ENCODE measurements at places on chromosomes 7 and 10. TPM values are rescaled to one million over a fixed set of nuclear protein-coding genes. Genes with fewer than 3 reads are reported as not detected.

DNA sequence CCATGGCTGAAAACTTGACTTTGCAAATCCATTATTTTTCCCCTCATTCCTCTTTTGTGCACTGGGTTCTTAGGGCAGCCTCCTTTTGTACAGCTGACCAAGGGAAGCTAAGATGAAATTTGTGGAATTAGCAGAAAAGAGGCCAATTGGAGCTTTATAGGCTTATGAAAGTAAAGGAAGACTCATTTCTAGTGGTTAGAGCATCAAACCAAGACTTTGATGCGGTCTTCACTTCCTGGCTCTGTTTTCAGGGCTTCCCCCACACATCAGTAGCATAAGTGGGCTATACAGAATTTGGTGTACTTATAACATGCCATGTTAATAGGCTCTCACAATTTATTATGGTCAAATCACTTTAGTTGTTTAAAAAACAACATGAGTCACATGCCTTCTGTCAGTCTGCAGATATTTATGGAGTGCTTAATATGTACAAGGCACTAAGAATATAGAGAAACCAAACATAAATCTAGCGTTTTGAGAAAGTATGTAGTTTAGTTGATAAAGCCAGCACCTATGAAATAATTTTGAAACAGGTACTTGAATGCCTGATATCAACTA lies 5.7 kb downstream of the AUTS2 start:
- DNase-seq, result no peak

- no peak for DNase-seq
Observed at GRCh38 chr10:100186253-100187212, 704 bp upstream of the ERLIN1 start.

- DNase-seq, result no peak
Observed at GRCh38 chr7:43749383-43749940, 9.0 kb upstream of the BLVRA start.

DNA sequence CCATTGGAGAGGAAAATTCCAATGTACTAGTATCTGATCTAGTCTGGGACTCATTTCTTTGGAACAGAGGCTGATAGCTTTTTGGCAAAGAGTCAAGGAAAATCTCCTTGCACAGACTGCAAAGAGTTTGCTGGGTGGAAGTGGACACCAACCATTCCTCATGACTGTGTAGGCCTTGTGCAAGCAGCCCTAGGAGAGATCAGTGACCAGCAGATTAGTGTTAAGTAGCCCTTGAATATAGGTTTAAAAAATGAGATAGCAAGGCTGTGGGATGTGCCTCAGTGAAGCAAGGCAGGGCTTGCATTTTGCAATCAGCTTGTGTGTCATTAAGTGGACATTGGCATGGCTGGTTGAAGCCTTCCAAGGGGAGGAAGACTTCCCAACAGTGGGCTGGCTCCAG lies 341.6 kb downstream of the PLXNA4 start:
- no peak for DNase-seq

- DNase-seq, result peak; percentile 80
Observed at GRCh38 chr10:87861566-87861952, 1.8 kb downstream of the KLLN start.

DNA sequence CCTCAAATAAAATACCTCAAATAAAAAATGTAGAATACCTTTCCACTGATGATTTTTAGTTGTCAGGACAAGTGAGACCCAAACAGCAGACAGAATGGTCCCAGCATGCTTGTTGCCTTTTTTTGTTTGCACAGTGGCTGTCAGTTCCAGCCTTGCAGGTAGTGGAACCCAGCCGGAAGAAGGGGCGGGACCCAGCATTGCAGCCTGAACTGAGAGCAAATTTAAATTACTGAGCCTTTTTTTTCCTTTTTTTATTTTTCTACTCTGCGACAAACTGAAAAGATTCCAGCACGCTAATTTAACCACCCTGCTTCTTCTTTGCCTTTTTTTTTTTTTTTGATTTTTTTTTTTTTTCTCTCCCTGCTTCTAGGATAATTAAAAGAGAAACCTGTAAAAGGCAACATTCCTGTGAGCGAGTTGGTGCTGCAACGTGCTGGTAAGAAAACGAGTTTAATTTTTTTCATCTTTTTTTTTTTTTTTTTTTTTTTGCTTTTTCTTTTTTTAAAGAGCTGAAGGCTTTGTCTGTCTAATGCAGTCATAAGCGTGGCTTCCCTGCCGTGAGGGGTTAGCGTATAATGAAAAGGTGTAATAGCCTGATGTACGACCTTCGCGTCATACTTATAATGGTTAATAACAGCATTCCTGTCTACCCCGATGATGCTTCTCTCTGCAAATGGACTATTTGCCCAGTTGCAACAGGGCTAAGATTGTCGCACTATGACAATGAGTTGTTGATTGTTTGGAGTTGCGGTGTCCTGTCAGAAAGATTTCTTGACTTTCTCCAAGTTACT lies 555.3 kb upstream of the CELF2 start:
- DNase-seq, result no peak

DNA sequence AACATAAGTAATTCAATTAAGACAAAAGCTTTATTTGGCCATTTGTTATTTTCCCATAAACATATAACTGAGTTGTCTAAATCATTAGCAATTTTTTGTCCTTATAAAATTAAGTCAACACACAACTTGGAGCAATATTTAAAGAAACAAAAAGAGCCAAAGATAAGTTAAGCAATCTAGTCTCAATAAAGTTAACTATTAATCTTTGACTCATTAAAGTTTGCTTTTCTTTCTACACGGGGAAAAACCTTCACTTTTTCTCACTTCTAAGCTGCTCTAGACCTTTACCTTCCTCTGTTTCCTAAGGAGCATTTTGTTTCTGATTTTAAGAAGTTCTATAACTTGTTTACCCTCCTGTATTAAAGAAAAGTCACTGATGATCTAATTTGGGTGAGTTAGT lies 867.1 kb upstream of the PHF14 start:
- no peak for DNase-seq

- DNase-seq, result peak; percentile 81
Observed at GRCh38 chr7:1059200-1060091, 15.1 kb downstream of the GPR146 start.

DNA sequence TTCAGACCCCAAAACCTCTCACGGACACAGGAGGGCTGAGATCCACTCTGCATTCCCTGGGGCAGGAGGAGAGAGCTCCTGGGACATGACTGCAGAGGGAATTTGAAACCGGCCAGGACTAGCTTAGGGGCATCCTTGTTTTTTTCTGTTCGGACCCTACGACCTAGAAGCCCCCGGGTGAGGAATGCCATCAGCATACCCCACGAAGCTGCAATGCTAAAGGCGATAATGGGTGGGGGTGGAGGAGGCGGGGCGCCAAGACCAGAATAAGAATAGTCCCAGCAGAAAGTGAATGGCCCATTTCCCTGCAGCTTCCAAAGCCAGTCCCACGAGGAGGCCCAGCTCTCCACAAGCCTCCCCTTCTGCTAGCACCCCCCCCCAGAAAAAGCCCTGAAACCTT lies 4.0 kb downstream of the PDGFA start:
- DNase-seq, result no peak

GRCh38 chr10:89645742-89646172 lies 715 bp upstream of the PANK1 start:
- no peak for DNase-seq

DNA sequence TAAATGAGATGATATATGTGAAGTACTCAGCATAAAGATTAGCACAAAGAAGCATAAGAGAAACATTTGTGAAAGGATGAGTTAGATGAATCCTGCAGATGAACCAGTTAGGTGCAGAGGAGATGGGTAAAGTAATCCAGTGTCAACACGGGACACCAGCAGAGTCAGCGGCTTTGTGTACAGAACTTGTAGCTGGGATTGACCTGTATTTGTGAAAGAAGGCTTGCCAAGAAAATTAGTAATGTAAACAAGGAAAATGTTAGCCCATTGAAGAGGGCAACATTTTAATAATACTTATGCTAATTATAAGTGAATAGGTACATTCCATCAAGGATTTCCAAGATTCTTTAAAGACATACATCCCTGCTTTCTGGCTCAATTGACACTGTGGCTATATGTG lies 255.7 kb downstream of the PTEN start:
- DNase-seq, result no peak

DNA sequence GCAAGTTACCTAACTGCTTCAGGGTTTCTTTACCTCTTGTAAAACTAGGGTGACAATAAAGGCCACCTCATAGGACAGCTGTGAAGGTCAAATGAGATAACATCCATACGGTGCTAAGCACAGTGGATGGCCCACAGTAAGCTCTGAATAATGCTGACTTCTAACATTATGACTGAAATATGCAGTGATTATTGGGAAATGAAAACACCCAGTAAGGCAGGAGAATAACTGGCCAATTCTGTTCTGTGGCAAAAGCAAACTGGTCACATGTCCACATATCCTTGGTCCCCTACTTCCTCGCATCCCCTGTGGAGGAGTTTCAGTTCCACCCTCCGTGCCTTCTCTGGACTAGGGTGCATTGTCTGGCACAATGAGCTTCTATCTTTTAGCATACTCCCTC lies 1.4 kb downstream of the CUBN start:
- no peak for DNase-seq

DNA sequence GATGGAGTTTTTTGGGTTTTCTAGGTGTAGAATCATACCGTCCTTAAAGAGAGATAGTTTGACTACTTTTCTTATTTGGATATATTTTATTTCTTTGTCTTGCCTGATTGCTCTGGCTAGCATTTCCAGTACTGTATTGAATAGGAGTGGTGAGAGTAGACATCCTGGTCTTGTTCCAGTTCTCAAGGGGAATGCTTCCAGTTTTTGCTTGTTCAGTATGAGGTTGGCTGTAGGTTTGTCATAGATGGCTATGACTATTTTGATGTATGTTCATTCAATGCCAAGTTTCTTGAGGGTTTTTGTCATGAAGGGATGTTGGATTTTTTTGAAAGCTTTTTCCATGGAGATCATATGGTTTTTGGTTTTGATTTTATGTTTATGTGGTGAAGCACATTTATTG lies 676.9 kb downstream of the SUGCT start:
- DNase-seq, result no peak

- DNase-seq, result no peak
Observed at GRCh38 chr10:128981881-128982615, 485.0 kb upstream of the MGMT start.

GRCh38 chr10:72610466-72610865 lies 15.4 kb downstream of the MICU1 start:
- DNase-seq, result no peak

DNA sequence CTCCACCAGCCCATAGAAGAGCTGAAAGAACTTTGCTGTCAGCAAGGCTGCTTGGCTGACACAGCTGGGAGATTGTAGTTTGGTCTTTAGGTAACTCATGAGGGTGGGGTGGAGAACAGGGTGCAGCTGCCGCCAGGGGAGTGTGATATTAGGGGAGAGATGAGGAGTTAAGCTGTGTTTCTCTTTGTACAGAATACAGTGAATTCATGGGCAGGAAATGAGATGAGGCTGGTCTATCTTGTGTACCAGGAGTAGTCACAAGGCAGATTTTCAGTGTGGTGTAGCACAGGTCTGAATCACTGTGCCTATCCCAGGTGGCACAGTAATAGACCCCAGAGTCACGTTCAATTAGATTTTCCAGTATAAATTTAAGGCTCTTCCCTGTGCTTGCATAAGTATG lies 56.6 kb upstream of the TARP start:
- no peak for DNase-seq

- DNase-seq, result no peak
Observed at GRCh38 chr10:35425595-35425994, 89.3 kb downstream of the CCNY start.

GRCh38 chr10:13792006-13792405 lies 205.2 kb downstream of the PRPF18 start:
- no peak for DNase-seq

DNA sequence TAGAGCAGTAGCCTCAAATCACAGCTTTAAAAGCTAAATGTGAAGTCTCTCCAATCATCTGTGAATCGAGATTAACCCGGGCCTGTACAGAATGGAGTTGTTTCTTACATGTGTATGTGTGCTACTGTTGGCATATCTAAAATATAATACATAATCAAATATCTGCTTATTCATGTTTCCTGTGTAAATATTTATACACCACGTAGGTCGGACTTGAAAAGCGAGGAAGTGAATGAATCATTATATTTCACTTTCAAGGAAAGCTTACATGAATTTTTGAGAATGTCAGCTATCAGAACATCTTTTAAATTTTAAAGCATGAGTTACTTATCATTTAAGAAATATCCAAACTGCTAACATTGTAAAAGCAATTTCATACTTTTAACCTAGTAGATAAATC lies 233.3 kb downstream of the SLC25A13 start:
- no peak for DNase-seq

GRCh38 chr10:54650547-54650946 lies 150.5 kb downstream of the PCDH15 start:
- no peak for DNase-seq

GRCh38 chr10:23367896-23368595 lies 23.4 kb upstream of the C10orf67 start:
- DNase-seq, result no peak

DNA sequence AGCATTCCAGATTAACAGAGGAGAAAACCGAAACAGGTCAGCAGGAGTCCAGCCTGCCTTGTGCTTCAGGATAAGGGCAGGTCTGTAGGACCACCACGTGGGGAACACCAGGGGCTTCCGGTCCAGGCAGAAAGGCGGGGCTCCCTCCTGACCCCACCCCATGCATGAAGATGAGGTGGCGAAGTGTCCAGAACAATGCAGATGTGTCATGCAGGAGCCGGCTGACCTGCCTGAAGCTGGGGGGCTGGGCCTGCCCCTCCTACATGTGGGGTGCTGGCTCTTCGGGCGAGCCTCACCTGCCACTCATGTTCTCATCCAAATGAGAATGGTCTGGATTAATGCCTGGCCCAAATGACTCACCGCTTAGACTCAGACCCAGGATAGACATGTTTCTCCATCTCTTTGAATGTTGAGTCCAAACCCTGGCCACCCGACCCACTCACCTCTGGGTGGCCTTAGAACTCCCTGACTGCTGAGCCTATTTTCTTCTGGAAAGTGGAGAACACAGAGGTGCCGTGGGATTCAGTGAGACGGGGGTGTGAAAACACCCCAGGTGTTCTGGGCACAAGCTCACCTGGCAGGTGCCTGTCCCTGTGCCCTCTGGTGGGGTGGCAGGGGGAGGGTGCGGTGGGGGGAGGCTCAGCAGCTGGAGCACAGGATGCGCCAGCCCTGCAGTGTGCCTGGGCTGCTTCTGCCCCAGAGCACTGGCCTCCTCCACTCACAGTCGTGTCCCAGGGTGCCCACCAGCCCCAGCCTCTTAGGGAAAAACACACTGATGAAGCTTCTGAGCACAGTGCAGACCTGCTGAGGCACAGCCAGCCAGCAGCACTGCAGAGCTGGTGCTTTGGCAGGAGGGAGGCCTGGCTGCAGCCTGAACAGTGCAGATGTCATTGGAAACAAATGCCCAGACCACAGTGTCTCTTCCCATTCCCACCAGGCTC lies 55.2 kb upstream of the GDF10 start:
- no peak for DNase-seq

GRCh38 chr7:45924283-45924682 lies 3.2 kb upstream of the IGFBP3 start:
- no peak for DNase-seq

- no peak for DNase-seq
Observed at GRCh38 chr7:148722340-148723165, 23.9 kb downstream of the CUL1 start.

The AGR2 gene
- 0.40 TPM for total RNA-seq

The SFXN3 gene
- total RNA-seq, result 58.9 TPM

The TLX1 gene
- total RNA-seq, result not detected

The ITGB8 gene
- total RNA-seq, result 207 TPM

The AKR1C4 gene
- total RNA-seq, result not detected

The HKDC1 gene
- total RNA-seq, result 12.0 TPM

The PNLIPRP3 gene
- not detected for total RNA-seq

The AUTS2 gene
- total RNA-seq, result 129 TPM

The TDRD1 gene
- 0.31 TPM for total RNA-seq

The MMP21 gene
- total RNA-seq, result 0.31 TPM

The GLRX3 gene
- 41.0 TPM for total RNA-seq

Measured in sciatic nerve (tissue), 2 donors.